ENCODE measurements at places on chromosomes 1 and 21.

DNA sequence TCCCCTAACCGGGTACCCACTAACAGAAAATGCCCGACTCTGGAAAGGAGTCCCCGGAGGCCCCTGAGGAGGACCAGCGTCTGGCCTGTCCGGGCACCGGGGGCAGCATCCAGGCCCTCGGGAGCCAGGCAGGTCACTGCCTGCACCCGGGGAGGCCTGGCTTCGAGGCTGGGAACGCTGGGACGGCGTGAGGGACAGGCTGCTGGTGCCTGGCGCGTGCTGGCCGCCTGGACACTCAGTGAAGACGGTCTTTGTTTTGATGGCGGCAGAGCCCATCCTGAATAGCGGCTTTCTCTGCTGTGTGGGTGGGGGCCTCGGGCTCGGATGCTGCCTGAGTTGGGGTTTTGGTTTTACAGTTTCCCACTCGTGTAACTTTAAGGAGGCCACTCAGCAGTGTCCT is 37.6 kb downstream of the PRKCZ start:
- no peak for DNase-seq

GRCh38 chr1:170720661-170721060 is 56.7 kb downstream of the PRRX1 start:
- DNase-seq, result no peak

DNA sequence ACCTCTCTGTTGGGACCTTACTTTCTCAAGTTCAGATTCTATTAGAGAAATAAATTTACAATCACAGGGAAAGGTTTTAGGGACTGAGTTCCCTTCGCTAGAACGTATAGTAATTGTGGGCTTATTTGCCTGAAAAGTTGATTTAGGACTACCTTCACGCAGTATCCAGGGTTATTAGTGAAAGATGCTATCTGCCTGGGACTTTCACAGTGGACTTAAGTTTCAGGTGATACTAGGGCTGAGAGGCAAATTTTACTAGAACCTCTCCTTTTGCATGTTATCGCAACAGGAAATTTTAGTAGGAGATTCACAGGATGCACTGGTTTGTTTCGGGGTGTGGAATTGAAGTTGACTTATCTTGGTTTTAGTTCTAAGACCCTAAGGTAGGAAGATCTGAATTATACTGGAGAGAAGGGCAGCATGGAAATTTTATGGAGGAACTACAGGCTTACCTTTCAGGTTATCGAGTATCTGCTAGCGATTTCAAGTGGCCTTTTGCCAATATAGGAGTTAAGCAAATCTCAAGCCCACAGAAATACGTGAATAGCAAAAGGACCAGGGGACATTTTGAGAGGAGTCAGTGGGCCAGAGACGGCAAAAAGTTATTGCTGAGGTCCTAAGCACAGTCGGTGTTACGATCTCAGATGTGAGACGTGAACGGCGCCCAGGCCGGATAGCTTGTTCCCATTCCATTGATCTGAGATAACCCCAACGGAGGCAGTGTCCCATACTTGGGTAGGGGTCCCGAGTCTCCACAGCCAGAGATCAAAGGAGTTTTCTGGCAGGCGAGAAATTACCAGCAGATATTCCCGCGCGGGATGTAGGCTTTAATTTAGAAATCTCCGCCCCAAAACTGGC is 723 bp upstream of the GNAI3 start:
- DNase-seq, result no peak

DNA sequence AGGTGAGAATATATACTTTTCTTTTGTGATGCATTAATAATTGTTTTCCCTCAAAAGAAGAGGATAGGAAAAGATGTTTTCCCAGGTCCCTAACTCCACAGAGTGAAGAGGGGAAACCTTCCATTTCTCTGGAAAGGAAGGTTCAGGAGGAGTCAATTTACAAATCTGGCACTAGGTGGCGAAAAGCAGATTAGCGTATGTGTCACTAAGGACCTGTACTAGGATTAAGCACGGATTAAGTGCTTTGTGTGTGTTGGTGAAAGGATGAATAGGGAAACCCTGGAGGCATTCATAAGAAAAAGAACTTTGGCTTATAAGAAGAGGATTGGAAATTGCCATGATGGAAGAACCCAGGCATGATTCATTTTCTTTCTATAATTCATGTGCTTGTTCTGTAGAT is 410.1 kb upstream of the PLXNA2 start:
- DNase-seq, result no peak

DNA sequence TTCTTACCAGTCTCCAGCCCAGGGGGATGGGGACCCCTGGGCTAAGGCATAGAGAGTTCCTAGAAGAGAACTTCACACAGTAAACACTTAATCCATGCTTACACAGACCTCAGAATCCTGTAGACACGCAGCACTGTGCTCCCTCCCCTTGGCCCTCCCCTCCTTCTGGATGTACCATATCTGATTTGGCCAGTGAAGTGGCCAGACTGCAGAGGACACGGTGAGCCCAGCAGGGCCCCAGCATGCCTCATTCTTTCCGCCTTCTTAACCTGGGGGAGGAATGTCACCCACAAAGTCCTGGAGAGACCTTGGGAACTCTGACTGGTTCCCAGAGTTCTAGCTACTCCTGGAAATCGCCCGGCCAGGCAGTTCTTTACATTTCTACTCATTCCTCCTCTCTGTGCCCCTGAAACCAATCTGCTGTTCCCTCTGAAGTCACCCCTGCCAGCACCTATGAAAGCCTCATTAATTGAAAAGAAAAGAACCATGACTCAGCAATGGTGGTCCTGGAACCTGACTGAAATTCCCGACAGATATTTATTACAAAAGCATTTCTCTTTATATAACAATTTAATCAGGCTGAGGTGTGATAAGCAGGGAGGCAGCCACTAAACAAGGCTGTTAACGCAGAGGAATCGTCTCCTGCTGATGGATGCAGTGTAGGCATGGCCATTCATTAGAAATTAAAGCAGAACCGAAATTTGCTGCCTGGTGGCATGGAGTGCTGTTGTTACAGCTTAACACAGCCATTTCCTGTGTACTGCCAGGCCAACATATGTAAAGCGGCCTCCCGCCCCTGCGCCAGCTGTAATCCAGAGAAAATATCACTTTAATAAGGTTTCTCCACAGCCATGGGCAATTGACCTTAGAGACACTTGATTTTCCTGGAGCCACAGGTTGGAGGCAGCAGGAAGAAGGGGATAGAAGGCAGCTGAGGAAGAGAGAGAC is 74.6 kb upstream of the KCND3 start:
- no peak for DNase-seq

DNA sequence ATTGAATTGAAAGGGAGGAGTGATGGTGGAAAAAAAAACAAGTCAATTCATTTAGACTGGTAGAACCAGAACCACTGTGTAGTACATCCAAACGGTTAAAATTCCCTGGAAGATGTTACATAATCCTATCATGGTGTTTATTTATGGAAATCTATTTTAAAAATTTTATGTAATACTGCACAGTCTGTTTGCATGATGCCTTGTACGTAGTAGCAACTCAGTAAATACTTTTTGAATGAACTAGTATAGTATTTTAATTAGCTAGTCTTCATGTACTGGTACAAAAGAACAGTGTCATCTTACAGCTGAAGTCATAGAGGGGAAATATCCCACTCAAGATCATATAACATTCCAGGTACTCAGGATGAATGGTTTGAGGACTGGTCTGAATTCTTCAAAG is 27.0 kb upstream of the IER5 start:
- DNase-seq, result no peak

DNA sequence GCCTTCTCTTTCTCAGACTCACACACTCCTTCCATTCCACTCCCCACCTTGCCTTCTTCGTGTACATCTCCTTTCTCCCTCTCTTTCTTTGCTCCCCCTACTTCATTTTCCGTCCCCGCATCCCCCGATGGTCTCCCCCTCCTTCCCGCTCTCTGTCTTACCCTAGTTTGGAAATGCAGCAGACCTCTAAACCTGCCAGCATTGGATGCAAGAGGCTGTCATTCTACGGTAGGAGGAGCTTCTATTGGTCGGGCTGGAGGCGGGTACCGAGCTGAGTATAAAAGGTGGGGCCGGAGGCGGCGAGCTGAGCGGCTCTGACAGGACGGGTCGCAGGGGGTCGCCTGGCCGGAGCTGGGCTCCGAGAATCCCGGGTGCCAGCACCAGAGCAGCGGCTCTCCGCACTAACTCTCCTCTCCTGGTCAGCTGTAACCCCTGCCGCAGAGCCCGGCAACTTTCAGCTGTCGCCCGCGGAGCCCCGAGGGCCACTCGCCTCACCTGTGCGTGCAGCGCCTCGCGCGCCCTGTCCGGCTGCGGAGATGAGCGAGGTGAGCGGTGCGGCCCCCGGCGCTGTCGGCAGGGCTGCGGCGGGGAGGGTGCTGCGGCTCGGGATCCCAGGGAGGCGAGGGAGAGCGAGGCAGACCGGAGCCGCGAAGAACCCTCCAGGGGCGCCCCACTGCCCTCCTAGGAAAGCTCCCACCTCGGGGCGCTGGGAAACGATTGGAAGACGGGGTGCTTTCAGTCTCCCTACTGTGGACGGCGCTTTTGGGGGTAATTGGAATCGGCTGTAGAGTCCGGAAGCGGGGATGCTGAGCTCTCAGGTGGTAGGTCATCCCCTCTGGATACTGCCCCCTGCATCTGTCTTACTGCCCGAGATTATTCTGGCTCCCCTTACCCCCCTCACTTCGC is at the start of gene PCP4L1:
Gene PCP4L1 (plus strand): TSS at position 307 of the 906 bp plus-strand sequence. CDS start 230 bp downstream, at position 537.
- peak; percentile 39 for DNase-seq

GRCh38 chr1:6601923-6602668 is 573 bp downstream of the KLHL21 start:
- DNase-seq, result peak; percentile 31

DNA sequence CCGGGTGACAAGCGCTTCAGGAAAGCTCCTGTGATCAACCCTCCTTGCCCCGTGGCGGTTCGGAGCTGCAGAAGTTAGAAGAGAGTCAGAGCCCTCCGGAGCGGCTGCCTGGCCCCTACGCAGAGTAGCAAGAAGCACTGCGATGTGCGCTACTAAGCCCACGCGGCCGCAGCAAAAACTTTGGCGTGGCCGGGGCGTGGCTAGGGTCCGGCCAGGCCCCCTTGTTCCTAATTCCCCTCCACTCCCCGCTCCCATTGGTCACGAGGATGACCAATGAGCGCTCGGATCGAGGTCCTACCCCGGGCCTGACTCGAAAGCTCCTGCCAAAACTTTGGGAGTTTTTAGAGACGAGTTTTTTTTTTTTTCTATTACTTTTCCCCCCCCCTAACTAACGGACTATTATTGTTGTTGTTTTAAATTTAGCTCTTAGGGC is at the start of gene HLX:
Gene HLX (plus strand): TSS at position 368 of the 433 bp plus-strand sequence. CDS start 415 bp downstream, outside the sequence.
- peak; percentile 69 for DNase-seq

GRCh38 chr1:66468722-66469121 is 65.2 kb upstream of the SGIP1 start:
- DNase-seq, result no peak

- DNase-seq, result no peak
These were observed 58.0 kb upstream of the PDC start for GRCh38 chr1:186518822-186519381.

DNA sequence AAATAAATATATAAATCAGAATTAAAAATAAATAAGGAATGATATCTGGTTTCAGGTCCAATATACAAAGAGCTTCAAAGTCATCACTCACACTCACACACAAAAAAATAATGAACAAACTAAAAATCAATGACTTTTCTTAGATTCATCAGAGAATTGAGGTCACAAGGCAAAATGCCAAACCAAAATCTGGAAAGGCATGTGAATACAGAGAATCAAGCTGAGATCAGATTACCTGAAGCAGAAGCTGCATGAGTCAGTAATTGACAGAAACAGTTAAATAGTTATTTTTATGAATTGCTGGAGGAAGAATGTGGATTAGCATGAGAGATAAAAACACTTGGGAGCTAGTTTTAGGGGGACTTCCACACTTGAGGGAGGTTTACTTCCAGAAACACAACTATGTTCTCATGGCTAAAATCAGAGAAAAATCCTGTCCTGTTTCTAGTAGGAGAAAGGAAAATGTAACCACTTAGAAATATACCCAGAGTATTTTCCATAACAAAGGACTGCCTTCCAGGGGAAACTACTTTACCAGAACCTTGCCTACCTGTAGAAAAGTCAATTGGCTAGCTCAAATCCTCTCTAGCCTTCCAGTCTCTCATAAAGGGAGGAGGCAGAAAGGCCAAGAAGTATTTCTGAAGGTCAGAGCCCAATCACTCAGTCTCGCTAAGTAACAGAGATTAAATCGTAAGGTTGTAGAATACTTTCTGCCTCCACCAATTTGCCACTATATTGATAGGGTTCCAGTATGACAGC is 536.6 kb upstream of the NR5A2 start:
- DNase-seq, result no peak

DNA sequence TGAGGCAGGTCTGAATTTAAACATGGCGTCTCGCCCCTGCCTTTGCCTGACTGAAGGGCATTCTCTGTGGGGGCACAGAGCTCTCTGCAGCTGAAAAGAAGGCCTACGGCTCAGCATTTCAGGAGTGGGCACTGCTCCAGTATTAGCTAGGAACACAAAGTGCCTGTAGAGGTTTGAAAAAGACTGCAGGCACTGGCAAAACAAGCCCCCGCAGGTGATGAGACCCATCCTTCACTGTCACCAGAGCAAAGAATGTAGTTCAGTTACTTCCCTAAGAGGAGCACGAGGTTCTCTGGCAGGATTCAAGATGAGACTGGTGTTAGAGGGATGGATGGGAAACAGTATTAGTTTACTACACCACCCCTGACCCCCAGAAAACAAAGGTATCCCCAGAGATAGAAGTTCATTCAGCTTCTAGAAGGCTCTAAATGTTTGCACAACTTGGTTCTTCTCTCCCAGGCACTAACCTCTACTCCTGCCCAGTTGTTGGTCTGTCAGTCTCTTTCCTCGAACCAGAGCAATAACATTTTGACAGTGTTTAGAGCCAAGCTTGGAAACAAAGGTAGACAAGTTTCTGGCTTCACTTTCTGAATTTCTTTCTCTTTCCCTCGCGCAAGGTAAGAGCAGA is 101.9 kb upstream of the KCNE2 start:
- no peak for DNase-seq

GRCh38 chr1:85447006-85447943 is 17.7 kb downstream of the DDAH1 start:
- no peak for DNase-seq

- DNase-seq, result no peak
These were observed 86.8 kb downstream of the HLX start for GRCh38 chr1:220966041-220966440.

DNA sequence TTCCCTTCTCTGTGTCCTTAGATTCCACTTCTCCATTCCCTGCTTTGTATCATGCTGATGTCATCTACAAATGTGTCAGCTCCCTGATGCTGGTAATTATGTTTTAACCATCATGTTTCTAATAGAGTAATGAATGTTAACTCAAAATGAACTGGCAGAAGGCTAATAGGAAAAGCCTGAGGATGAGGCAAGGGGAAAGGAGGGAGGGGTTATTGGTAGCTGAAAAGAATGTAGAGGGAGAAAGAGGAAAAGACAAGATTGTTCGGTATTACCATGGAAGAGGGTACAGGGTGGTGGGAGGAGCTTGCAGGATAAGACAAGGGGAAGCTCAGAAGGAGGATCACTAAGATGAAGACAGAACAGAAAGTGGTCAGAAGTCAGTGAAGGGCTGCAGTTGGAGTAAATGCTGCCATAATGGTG is 150.9 kb downstream of the ZC3H11B start:
- DNase-seq, result no peak

- DNase-seq, result no peak
These were observed 4.4 kb upstream of the WDR64 start for GRCh38 chr1:241647658-241648057.

All from GM12892 (cell line).